Endothelial cell (in vitro differentiated cells): ENCODE measurements at places on chromosomes 2 and 18.

GRCh38 chr2:26723991-26724750, 31.6 kb downstream of the KCNK3 start:
- DNase-seq = no peak

DNA sequence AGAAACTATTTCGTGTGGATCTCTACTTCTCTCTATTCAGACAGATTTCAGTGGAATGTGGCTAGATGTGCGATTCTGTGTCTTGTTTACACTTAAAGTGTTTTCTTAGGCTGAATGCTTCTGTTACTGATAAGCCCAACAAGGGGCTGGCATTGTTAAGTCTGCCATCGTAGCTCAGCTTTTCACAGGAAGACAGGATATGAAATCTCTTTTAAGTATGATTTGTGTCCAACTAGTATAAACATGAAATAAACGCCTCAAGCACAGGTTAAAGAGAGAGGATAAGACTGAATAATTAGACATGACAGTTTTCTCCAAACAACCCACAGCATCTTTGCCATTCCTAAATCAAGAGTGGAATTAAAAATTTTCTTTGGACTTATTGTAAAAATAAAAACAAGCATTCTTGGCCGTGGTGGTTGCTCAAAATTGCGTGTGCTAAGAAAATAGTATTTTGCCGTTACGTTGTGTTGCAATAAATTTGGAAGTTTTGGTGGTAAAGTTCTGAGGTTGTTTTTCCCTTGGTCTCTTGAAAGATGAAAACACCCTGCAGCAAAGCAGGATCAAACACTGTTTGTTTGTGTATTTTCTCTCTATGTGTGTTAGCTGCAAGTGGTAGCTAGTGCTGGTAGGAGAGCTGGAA, 1.0 kb downstream of the VIT start:
- no peak for DNase-seq

GRCh38 chr2:147792966-147793617, 51.7 kb upstream of the ACVR2A start:
- no peak for DNase-seq

DNA sequence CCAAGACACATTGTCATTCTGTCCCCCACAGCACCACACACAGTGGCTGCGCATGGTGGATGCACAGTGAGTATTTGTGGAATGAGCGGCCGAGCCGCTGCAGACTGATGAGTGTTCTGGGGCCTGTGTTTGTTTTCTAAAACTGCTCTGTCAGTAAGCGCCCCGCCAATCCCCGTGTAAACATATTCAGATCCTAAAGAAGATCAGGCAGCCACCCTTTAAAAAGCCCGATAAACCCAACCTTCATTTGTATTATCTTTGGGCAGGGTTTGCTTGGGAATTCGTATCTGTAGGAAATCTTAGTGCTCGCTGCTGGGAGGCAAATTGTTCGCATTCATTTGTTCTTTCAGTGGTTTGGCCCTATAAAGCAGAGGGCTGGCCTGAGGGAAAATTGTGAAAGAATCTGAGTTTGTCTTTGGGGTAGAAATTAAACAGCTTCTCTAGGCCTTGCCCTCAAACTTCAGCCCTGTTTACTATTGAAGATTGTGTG, 68.6 kb downstream of the TGOLN2 start:
- DNase-seq = no peak

DNA sequence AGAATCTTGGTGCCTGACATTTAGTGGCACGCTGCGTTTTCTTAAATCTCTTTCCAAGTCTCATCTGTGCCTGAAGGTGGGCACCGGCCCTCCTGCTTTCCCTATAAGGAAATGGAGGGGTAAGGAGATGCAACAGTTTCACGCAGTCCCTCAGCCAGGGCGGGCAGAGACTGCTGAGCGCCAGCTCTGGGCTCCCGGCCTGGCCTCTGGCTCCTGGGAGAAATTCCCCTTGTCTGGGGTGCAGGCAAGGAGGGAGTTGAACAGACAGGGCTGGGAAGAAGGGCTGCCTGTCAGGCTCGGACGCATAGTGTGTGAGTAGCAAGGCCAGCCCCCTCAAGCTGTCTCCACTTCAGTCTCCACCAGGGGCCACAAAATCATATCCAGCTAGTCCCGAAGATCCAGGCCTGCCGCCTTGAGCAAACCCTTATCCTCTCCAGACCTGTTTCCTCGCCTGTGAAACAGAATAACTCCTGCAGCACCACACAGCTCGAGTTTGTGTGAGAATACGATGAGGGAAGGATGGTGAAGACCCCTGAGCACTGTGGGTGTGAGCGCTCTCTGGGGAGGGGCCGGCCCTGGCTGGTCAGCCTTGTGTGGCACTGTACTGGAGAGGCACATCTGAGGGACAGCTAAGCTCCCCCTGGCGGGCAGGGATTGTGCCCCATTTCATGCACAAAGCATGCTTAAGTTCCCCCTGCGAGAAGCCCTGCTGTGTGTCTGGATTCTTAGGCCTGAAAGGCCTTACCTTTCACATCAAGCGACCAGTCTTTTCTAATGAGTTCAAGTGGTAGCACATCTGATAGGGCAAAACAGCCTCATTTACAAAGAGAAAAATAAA, 33.8 kb downstream of the SDC1 start:
- peak; percentile 54 for DNase-seq

DNA sequence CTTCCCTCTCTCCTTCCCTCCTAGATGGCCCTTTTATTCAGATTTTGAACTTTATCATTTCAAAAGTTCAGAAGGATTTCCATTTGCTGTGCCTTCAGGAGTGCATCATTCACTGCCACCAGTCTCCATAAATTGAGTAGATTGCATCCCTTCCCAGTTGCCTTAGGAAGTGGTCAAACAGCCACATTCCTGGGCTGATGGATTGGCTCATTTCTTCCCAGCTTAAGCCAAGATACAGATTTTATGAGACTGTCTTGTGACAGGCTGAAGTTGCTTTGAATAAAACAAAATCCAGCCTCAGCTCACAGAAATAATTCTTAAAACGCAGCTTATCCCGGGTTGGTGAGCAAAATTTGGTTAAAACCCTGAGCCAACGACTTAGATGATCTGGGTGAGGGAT, 9.8 kb downstream of the NRP2 start:
- DNase-seq = no peak

GRCh38 chr18:32930695-32931301, 158.0 kb upstream of the KLHL14 start:
- DNase-seq = no peak

- peak; percentile 65 for DNase-seq
Observed at GRCh38 chr2:71100195-71100964, 29.6 kb downstream of the MCEE start.

DNA sequence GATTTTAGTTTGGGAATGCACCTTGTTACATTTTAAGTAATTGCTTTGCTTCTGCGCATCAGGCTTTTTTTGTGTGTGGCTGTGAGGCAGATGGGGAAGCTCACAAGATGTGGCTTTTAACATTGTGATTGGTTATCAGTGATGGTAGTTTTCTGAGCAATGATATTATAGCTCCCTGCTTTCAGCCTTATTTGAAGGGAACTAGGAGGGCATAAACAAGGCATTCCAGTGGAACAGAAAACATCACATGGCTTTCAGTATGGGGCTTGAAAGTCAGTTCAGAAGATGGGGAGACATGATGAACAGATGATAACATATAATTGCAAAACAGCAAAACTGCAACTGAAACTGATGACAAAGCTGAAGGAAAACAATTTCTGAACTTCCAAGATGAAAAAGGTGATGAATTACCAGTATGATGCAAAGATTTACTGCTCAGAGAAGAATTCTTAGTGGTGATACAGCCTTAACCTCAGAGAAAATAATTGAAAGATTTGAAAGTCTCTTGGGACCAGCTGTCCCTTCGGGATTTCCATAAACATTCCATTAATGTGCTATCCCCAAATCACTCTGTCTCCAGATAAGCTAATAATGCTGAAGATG, 439.7 kb downstream of the RND3 start:
- no peak for DNase-seq

DNA sequence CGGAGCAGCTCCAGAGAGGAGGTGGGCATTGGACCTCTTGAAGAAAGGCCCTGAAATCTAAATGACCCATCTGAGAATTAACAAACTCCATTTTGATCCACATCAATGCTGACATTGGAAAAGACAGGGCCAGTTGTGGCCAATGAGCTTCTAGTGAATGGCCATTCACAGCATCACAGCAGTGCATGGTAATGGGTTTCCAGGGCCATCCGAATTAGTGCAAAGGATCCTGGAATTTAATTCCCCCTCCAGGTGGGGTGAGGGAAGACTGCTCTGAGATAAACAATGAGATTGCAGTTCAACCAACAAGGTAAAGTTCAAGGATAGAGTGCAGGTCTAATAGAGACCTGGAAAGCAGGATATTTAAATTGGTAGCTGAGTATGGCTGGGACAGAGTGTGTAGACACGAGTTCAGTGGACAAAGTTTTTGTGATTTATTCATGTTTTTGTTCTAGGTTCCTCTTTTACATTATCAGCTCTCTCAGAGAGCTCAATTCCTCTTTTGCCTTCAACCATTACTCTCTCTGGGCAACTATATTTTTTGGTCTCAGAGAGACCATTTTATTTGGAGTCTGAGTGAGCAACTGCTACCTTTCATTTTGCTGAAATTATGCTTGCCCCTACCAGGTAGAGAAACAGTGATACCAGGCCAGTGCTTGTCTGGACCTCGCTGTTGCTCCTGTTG, 5.0 kb downstream of the TACR1 start:
- DNase-seq = no peak

- no peak for DNase-seq
Observed at GRCh38 chr2:231960810-231961348, 634 bp upstream of the DIS3L2 start.

DNA sequence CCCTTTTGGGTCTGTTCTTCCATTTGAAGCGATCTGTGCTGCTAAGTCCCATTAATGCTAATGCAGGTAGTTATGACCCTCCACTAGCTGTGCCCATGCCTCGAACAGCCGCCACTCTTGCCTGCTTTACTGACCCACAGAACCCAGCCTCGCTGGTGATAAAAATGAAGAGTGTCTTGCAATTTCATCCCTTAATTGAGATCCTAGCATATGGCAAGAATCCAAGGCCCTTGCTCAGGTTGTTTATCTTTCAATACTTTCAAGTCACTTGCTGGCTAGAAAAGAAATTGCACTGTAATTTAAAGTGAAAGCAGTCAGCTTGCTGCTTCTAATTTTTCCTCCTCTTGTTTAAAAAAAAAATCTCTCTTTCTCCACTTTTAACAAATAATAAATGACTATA, 73.6 kb downstream of the ZNF521 start:
- DNase-seq = no peak

GRCh38 chr2:227198866-227199265, 34.4 kb downstream of the COL4A3 start:
- no peak for DNase-seq

DNA sequence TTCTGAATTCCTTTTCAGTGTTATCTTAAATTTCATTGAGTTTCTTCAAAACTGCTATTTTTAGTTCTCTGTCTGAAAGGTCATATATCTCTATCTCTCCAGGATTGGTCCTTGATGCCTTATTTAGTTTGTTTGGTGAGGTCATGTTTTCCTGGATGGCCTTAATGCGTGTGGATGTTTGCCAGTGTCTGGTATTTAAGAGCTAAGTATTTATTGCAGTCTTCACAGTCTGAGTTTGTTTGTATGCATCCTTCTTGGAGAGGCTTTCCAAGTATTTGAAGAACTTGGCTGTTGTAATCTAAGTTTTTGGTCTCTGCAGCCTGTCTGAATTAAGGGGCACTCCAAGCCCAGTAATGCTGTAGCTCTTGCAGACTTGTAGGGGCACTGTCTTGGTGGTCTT, 249.3 kb downstream of the ZNF385B start:
- DNase-seq = no peak

DNA sequence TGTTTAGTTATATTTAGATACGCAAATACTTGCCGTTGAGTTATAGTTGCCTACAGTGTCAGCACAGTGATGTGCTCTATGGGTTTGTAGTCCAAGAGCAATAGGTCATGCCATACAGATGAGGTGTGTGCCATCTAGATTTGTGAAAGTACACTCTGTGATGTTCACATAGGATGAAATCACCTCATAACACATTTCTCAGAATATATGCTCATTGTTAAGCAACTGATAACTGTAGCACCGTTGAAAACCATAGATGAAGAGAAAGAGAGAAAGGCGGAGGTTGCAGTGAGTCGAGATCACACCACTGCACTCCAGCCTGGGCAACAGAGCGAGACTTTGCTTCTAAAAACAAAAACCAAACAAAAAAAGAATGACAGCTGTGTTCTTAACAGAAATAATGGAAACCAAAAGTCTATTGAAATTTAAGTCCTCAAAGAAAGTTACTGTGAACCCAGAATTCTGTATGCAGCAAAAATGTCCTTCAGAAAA, 9.5 kb downstream of the DGKD start:
- DNase-seq = no peak

GRCh38 chr2:42675815-42676214, 88.1 kb downstream of the OXER1 start:
- DNase-seq = no peak

GRCh38 chr18:62131301-62131909, 55.5 kb downstream of the PIGN start:
- peak; percentile 67 for DNase-seq

- no peak for DNase-seq
Observed at GRCh38 chr2:119730671-119731177, 29.0 kb upstream of the PTPN4 start.

DNA sequence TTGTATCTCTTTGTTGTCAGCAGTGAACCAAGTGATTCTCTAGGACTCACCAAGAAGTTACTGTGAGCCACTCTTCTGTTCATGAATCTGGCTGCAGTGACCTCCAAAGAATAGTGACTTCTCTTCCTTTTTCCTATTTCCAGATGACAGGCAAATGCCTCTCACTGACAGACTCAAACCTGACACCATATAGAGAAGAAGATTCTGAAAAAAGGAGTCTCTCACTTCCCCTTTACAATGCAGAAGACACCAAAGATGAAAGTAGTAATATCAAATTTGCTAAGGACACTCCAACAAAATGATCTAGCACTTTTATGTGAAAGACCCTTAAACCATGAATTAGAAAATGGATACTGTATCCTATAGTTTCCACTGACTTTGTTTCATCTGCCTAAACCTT, 44.4 kb upstream of the SETBP1 start:
- no peak for DNase-seq

GRCh38 chr2:157415591-157416101, 28.2 kb downstream of the CYTIP start:
- DNase-seq = no peak
